ENCODE measurements at places on chromosomes 12 and 14.
A peak's percentile ranks its signal among the peaks of the same experiment; 100 is the strongest.

DNA sequence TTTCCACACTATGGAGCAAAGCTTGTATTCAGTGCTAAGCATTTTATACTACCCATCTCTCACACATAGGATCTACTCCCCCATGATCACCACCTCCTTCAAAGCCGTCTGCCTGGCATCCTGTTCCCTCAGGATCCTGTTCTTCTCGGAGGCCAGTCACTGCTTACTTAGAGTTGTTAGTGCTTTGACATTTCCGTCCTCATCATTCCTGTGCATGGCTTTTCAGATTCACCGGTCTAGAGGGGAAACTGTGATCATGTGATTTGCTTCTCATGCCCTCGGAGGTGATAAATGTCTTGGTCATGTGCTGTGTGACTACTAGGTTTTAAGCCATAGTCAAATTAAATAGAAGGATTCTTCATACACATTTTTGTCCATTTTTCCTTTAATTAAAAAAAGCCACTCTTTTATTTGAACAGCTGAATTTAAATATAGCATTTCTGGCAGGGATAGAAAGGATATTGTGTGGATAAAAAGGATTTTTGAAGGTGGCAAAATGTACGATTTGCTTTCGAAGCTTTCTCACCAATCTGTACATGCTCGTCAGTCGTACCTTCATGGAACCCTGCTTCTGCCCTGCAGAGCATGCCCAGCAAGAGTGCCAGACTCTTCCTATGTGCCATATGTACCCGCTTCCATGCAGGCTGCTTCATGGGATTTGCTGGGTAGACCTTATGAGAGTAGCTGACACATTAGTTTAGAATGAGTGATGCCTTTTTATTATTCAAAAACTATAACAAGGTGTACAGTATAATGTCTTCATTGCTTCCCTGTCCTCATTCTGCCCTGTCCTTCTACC lies 53.3 kb downstream of the BMAL2 start:
- DNase-seq, result no peak

GRCh38 chr12:51320695-51321320 lies 3.2 kb downstream of the BIN2 start:
- no peak for DNase-seq

- peak; percentile 66 for DNase-seq
Measured at GRCh38 chr12:47837190-47838171, 17.8 kb upstream of the HDAC7 start.

DNA sequence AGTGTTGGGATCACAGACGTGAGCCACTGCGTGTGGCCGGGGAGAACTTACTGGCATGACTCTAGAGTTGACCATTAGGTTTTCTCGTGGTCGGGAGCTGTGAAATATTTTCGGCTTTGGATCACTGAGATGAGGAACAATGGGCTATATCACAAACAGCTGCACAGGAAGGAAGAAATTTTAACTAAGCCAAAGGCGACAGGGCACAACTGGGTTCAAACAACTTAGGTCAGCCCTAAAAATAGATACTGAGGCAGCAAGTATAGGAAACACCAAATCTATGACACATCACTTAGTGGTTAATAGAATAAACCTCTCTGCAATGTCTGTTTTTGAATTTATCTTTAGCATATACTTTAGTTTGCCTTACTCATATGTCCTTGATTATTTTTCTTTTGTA lies 162.9 kb downstream of the LRIG3 start:
- DNase-seq, result no peak

- no peak for DNase-seq
Measured at GRCh38 chr12:123071099-123071800, 79.6 kb downstream of the PITPNM2 start.

GRCh38 chr12:54384591-54385041 lies at the start of gene ZNF385A:
Gene ZNF385A, minus strand, starts transcription at chr12:54384733. Its CDS starts 219 bp downstream, at chr12:54384514.
- DNase-seq, result no peak

- no peak for DNase-seq
Measured at GRCh38 chr14:58238252-58239243, 6.1 kb upstream of the PSMA3 start.

DNA sequence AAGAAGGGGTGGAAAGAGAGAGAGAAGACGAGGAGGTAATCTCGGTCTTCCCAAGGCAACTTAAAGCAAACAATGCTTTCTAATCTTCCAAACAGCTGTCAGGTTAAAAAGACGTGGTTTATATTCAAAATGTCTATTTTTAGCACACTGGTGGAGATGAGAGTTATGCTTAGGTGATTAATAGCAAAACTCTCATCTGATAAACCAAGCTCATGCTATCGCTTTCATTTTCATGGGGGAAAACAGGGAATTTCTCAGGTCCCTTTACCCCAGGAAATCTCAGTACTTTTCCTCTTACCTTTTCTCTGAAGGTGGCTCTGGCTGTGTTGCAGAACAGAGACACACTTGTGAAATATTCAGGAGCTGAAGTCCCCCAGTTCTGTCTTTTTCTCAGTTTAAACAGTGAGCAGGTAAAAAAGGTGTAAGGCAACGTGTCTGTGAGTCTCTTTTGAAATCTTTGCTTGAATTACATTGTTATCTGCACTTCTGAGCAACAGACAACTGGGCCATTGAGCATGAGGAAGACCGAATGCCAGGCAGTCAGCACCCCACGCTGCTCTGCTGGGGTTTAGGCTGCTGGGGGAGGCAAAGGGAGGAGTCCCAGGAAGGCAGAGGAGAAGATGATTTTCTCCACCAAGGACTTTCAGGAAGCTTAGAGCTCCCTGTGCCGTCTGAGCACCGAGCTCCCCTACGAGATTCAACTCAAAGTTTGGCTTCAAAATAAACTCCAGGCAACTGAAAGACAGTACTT lies 759.3 kb downstream of the BCL11B start:
- DNase-seq, result no peak

DNA sequence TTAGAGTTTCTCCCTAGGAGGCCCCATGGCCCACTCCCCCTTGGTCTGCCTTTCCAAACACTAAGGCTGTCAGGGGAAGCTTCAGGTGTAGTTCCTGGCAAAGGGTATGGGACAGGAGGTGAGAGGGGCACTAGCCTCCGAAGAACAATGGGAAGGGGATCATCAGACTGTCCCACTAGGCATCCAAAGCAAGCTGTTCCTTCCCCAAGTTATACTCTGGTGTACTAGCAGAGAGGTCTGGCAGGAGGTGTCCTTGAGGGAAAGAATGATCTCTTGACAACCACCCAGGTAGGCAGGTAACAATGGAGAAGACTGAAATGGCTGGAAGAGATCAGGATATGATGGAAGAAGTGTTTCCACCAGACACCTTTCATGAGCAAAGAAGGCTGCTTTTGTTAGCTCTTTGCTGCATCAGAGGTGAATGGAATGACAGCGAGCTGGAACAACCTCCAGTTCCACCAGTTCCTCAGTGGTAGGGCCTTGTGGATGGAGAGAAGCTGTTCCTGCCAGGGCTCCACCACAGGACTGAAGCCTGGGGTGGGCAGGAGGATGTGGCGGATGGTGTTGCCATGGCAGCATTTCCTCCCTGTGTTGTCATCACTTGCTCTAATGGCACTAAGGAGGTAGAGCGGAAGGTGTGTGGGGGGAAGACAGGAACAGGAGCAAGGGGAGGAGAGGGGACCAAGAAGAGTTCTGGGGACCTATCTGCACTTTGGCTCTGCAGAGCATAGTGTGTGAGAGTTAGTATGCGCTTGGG lies 2.3 kb upstream of the AGAP2 start:
- no peak for DNase-seq

GRCh38 chr14:105468621-105469241 lies 5.9 kb upstream of the CRIP2 start:
- DNase-seq, result peak; percentile 40

GRCh38 chr12:111074559-111074958 lies 154.2 kb upstream of the MYL2 start:
- DNase-seq, result no peak

GRCh38 chr12:28331130-28331529 lies 140.9 kb downstream of the CCDC91 start:
- DNase-seq, result no peak

DNA sequence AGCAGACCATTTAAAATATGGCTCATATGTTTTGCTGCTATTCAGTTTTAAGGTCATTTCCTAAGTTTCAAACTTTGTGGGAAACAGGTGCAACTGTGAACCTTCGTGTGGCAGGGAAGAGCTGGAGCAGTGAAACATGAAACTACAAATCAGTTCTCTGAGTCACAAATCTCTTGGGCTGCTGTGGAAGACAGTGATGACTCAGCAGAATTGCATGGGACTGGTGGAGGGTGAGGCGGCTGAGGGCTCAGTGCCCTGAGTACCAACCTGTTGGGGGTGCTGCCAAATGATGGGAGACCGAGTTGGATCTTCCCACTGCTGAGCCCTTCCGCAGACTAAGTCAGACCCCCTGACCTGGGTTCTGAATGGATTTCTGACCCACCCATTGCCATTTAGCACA lies 8.4 kb upstream of the CALM1 start:
- no peak for DNase-seq

GRCh38 chr12:89539426-89540223 lies 13.8 kb upstream of the POC1B start:
- DNase-seq, result no peak

DNA sequence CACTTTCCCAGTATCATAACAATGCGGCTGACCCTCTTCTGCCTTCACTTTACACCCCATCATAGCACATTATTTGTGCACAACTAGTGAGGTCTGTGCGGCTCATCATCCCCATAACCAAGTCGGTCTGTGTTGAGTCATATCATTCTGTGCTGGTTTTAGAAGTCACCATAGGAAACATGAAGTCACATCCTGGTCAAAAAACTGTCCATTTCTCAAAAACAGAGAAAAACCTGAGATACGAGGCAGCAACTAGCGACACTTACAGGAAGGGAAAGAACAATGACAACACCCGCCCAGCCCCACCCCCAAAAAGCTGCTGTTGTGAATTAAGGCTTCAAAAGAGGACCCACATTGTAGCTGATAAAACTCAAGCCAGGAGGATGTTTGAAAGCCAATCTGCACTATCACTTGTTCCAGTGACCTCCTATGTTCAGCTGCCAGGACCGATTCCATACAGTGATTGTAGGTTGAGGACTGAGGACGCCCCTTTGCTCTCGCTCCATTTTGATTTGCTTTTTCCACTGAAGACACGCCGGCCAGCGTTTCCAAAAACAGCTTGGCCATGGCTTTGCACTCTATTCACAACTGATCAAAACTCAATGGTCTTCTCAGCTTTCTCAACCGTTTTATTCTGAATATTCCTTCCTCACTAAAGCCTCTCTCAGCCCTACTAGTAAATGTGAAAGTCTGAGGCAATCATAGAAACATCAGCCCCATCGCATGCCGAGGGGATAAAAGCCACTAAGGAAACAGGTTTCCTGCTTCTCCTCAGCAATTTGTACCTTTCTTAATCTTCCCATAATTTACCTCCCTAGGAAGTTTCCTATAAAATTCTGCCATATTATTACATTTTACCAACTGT lies 87.5 kb downstream of the DUSP16 start:
- no peak for DNase-seq

DNA sequence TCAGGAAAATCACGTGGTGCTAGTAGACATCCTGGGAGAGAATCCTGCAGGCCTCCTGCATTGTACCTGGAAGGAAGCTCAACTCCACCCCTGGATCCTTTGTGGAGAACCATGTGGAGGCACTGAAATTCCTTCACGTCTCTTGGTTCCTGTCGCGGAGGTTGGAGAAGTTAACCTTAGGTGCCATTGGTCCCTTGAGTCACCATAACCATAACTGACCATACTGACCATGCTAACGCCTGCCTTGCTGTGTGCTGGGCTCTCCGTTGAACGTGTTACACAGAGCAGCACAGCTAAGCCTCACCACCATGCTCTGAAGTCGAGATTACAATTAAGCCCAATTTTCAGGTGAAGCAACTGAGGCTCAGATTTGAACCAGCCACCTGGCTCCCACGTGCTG lies 18.6 kb downstream of the C14orf132 start:
- no peak for DNase-seq

DNA sequence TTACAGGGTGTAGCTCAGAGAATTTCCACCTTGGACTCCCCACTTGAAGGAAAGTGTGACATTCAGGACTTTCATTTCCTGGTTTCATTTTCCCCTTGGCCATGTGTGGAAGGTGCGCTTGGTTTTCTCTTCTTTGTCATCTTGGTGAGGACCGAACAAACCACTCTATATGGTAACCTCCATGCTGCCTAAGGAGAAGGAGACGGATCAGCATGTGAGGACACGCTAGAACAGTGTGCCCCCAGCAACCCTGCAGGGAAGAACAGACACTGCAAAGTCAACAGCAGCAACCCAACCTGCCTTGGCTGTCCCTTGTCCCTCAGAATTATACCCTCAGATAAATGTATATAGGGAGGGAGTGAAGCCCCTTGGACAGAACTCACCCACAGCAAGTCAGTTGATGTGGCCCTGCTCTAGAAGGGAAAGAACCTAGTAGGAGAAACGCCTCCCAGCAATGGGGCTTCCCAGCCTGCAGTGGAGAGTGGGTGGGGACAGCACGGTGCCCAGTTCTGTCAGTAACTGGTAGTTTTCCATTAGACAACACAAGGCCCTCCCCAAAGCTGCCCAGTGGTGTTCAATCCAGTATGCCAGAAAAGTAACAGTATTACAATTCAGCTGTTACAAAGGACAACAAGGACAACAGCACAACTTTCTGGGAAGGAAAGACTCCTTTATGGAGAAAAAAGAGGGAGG lies 18.9 kb upstream of the COCH start:
- no peak for DNase-seq

DNA sequence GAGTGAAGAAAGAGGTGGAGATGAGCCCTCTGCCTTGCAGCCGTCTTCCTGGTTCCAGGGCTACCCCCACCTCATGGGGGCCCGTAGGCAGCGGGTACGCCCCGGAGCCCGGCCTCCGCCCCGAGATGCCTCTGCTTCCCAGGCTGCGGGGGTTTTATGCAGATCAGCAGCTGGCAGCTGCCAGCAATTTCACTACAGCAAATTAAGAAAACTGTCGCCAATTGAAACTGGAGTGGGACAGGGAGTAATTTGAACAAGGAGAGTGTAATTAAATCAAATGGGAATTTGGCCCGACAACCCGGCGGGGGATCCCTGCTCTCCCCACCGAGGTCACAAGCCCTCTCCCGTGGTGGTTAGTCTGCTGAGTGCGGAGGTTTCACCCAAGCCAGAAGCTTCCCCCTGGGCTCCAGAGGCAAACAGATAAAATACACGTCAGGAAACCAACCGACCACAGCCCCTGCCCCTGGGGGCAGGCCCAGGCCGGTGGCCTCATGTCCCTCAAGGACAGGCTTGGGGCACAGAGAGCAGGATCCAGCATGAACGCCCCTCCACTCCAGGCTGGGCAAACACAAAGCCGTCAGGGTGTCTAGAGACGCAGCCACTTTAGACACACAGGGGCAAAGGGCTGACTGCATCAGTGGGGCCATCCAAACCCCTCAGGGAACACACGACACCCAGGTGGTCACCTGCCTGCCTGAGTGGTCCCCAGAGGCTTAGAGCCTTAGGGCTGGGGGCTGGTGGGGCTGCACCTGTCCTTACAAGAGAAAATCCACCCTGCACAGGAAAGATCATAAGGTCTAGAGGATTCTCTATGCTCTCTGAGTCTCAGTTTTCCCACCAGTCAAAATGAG lies 53.8 kb downstream of the TESC start:
- peak; percentile 57 for DNase-seq

DNA sequence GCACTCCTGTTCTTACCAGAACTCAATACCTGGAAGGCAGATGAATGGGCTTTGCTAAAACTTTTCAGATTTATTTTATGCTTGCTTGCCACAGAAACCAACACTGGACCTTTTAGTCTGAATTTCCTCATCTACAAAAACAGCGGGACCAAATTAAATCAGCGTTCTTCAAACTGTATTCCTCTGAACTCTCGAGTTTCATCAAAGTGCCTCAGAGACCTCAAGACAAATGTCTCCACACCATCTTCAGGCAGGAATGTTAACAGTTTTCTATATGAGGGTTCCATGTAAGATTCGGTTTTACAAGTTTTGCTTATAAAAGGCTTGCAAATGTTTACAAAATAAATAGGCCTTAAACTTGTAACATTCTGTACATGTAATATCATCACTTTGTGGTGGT lies 74.6 kb downstream of the MED13L start:
- DNase-seq, result no peak
